ENCODE measurements at places on chromosomes 16 and 17. TPM values are rescaled to one million over a fixed set of nuclear protein-coding genes. Genes with fewer than 3 reads are reported as not detected.

KIF18B gene
- 23.4 TPM for total RNA-seq

CPNE7 gene
- total RNA-seq, result 53.4 TPM

PPP1R27 gene
- 0.27 TPM for total RNA-seq

KCNJ18 gene
- total RNA-seq, result not detected

EFCAB5 gene
- total RNA-seq, result 0.37 TPM
